Suppressor macrophage treated with lipopolysaccharide for 1 hour (primary cell): ENCODE measurements at places on chromosomes 4 and X.
A peak's percentile ranks its signal among the peaks of the same experiment; 100 is the strongest.

DNA sequence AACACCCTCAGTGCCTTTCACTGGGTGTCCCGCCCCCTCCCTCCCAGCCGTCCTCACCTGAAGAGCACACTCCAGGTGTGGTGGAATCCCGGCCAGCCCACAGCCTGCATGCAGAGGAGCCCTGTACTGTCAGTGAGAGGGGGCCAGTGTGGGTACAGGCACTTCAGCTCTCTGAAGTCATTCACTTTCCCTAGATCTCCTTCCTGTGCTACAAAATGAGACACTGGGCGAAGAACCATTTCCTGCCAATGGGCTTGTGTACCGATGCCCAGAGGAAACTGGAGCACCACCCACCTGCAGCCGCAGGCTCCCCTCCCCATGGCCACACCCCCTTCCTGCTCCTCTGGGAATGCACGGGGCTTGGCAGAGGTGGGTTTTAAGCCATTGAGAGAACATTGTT lies 73.9 kb upstream of the C4orf50 start:
- DNase-seq: no peak

DNA sequence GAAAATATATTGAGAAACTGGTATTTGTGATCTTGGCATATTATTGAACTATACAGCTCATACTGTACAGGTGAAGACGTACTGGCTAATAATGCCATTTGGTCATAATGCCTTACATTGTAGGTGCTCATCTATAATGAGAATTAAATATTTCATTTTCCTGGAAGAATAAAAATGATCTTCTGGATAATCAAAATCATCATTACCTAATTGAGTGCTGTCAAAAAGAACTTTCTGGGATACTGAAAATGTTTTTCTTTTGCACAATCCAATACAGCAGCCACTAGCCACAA lies 4.1 kb downstream of the RASGEF1B start:
- DNase-seq: no peak

- no peak for DNase-seq
These were observed 69.5 kb upstream of the ANK2 start for GRCh38 chr4:112979881-112980421.

GRCh38 chr4:38855466-38855865 lies 1.2 kb downstream of the TLR6 start:
- DNase-seq: no peak

DNA sequence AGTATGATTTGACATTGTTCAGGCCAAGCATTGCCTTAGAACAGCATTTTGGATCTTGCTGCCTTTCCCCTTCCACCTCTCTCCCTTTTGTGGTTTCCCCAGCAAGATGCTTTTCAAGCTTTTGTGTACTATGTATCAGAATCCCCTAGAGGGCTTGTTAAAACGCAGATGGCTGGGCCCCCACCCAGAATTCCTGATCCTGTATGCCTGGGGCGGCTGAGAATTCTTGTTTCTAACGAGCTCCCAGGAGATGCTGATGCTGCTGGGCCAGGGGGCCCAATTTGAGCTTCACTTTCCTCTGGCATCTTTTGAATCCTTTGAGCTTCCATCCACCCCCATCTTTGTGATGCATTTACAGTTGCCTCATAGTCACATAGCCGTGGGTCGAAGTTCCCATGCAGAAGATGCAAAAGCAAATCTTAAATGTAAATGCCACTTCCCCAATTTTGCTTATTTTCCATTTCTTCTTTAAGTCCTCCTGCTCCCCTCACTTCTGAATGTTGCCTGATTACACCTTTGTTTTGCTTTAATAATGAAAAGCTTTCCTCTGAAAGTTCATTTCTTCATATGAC lies 18.5 kb downstream of the HCCS start:
- DNase-seq: peak; percentile 56

- no peak for DNase-seq
These were observed 73.9 kb upstream of the ZCCHC13 start for GRCh38 chrX:74230094-74230493.
